ENCODE measurements at places on chromosomes 6 and 20.

DNA sequence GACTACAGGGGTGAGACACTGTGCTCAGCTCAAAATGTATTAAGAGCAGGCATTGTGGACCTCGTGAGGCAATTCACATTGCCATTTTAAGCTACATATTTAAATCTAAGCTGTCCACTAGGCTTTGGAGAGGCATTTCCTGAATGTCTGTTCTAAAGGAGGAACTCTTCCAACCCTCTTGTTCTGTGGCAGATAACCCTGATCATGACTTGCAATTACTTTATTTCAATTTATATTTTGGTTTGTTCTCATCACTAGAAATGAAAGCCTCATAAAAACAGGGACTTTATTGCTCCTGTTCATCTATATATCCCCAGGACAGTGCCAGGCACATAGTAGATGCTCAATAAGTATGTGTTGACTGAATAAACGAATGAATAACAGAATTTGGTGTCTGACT is 84.0 kb upstream of the SALL4 start:
- DNase-seq, result no peak

DNA sequence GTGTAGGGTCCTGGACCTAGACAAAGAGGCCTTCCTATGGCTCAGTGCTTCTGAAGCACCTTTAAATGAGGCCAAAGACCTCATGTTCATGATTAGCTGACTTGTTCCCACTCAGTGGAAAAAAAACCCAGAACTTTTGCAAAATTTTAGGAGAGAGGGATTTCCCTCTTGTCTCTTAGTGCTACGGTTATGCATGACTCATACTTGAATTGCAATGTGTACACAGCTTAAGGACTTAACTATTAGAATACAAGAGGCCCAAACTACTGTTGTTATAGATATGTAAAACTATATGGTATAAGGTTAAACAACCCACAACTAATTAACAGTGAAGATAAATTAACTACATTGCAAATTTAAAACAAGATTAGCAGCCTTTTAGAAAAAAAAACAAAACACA is 32.3 kb upstream of the HLA-A start:
- DNase-seq, result no peak

- no peak for DNase-seq
Measured at GRCh38 chr6:127300411-127300810, 33.7 kb downstream of the RNF146 start.

DNA sequence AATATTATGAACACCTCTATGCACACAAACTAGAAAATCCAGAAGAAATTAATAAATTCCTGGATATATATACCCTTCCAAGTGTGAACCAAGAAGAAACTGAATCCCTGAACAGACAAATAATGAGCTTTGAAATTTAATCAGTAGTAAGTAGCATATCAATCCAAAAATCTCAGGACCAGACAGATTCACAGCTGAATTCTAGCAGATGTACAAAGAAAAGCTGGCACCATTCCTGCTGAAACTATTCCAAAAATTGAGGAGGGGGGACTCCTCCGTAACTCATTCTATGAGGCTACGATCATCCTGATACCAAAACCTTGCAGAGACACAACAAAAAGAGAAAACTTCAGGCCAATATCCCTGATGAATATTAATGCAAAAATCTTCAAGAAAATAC is 67.0 kb upstream of the PDE7B start:
- DNase-seq, result no peak

GRCh38 chr6:93555292-93555691 is 135.9 kb upstream of the EPHA7 start:
- DNase-seq, result no peak

DNA sequence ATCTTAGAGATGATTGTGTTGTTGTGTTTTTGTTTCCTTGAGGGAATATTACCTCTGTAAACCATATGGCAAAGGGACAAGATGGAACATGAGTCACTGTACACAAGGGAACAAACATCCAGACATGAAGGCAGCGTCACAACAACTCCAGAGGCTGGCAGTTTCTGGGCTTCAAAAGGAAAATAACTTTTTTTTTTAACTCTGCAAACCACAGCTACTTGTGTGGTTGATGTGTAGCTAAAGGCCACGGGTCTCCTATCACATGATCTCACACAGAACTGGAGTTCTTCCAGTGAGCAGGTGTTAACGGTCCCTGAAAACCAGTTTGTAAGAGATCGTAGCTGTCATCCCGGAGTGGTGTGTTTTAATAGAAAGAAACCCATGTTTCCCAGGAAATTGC is 33.2 kb upstream of the HBS1L start:
- peak; percentile 63 for DNase-seq

- DNase-seq, result no peak
Measured at GRCh38 chr20:47574616-47575364, 73.1 kb downstream of the NCOA3 start.

GRCh38 chr20:14721926-14722452 is 384.6 kb upstream of the FLRT3 start:
- no peak for DNase-seq

DNA sequence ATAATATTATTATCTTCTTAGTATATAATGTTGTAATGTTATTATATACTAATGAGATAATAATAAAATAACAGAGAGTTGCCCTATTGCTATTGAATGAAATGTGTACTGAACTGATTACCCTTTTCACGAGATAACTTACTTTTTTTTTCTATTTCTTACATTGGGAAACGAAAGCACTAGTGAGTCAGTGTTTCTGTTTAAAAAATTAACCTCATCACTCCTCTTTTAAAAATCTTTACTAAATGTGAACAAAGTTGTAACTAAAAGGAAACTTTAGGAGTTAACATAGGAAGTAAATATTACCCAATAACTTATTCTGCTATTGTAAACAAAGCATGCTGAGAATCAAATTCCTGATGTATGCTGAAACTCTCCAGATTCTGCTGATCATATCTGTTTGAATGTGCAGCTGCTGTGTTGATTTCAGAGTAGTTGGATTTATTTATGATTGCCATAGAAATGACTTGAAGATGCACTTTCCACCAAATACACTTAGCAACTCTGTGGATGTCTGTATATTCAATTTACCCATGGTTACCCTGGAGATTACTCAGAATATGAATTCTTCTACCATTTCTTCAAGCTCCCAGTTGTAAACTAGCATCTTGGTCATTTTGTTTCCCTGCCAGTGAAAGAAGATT is 523.4 kb downstream of the TENT5A start:
- no peak for DNase-seq

- DNase-seq, result no peak
Measured at GRCh38 chr6:150535818-150536220, 63.9 kb upstream of the PLEKHG1 start.

DNA sequence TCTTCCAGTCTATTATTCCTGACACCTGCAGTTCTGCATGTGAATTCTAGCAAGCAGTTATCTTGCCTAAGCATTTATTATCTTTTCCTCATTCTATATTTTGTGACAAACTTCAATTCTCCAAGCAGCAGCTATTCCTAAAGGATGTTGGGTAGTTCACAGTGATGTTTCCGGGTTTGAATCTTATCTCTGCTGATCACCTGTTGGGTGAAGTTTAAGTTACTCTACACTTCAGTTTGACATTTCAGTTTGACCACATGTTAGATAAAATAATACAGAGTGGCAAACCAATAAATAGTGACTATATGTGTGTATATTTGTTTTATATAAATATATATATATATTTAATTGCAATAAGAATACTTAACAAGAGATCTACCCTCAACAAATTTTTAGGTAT is 168.6 kb downstream of the ADGRG6 start:
- no peak for DNase-seq

- DNase-seq, result no peak
Measured at GRCh38 chr6:38184585-38185080, 365.1 kb downstream of the ZFAND3 start.

DNA sequence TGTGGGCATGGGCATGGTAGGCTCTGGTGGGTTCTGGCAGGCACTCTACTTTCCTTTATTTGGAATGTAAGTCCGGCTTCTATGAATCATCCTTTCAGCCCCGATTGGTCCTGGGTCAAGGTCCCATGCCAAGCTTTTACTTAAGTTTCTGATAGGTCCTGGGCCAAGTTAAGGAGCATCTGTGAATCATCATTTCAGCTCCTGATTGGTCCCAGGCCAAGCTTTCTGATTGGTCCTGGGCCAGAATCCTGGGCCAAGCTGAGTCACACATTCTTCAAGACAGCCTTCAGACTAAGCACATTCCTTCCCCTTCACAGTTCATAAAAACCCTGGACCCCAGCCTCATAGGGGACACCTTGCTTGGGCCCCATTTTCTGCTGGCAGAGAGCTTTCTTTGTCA is 231.0 kb upstream of the EYS start:
- no peak for DNase-seq

DNA sequence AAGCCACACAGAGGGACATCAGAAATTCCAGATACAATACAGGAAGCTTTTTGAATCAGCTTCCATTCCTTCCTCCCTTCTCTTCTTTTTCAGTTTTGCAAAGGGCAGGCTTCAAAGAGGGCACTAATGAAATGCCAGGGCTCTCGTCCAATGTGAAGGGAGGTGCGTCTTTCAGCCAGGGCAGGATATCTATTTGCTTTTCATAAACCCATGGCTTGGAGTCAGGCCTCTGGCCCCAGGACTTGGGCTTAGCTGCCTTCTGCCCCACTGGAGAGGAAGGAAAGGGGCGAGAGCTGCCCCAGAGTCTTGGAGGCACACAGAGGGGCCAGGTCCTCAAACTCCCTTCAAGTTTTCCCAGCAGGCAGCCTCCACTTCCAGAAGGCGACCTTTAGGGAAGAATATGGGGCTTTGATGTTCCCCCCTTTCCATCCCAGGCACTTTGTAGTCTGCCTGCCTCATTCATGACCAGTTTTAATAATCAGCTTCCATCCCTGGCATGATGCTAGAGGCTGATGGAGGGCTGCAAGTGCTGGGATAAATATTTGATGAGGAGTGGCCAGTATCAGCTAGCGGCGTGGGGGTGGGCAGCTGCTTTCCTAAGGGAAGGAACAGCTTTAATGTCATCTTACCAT is 234.8 kb downstream of the NRN1 start:
- no peak for DNase-seq

DNA sequence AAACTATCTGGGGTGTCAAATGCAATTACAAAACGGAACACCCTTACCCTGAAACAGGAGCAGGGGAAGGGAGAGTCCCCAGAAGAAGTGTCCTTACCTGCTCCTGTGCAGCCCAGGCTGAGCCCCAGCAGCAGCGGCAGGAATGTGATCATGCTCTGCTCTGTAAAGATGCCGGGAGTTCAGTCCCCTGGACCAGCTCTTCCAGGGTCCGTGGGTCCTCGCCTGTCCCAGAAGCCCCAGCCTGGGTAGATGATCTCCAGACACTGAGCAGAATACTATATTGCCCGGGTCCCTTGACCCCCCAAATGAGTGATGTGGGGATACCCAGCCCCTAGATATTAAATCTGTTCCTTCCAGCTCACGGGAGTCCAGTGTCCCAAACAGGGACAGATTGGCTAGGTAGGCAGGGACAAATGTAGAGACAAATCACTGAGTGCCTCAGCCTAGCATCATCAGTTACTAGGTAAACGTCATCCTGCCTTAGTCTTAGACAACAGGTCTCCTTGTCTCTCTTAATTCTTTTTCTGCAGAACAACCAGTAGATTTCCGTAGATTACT is at the start of gene HLA-DMB:
Gene HLA-DMB, minus strand, starts transcription at position 373 of the 558 bp plus-strand sequence. Its CDS starts 221 bp downstream, at position 152.
- peak; percentile 74 for DNase-seq

DNA sequence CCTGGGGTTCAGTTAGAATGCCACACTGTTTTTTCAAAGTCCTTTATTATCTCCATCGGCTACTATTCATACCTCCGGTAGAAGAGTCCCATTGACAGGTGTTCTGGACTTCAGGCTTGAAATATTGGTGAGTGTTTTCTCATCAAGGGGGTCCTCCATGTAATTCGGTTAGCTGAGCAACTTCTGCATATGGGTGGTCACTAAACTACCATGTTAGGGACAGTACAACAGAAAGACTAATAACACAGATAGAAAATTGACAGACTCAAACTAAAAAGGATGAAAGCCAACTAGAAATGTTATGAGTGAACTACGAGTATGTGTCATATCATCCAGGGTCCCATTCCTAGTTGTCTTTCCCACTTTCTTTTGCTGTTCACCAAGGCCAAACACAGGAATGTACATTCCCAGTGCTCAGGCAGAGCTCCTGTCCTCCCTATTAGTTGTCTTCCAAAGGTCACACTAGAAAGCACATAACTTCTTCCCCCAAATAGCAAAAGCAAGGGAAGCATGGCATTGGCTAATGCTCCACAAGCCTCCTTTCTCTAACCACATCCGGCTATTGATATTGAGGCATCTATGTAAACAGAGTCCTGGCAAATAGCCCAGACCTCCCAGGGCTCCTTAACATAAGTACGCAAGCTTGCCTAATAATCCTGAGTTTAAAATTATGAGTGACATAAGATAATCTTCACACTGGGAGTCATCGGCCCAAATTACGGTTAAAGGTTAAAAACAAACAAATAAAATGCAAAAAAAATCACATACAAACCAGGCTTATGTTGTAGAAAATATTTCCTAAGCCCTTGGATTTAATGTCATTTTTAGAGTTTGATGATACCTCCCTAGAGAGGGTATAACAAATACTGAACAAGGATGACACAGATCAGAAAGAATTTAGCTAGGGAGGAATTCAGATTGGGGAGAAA is 13.2 kb downstream of the CCN2 start:
- no peak for DNase-seq

DNA sequence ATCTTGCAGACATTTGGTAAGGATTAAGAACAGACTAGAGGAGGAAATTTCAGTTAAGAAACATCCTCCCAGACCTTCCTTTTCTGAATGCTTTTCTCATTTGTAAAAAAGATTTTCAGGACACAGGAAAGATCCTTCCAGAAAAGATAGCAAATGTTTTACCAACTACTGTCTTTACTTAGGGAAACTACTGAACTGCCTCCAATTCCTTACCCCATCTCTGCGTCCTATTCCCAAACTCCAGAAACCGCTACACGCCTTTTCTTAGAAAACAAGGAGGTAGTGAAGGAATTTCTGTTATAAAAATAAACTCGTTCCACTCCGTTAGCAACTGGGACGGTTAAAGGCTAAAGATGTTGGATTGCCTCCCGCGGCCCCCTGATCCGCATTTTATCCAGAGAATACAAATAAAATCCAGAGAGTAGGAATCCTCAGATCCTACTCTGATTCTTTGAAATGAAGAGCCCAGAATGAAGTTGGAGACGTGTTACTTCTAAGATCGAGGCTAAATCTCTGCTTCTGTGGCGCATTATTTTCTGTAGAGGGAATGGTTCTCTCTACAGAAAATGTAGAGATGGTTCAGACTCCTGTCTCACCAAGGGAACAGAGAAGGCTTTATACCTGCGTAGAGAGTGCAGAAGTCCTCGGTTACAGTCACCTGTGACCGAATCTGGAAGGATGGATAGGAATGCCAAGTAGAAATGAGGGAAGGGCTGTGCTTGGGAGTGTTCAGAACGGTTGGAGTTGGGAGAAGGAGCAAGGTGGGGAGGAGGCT is 133.0 kb downstream of the GPX5 start:
- no peak for DNase-seq

- no peak for DNase-seq
Measured at GRCh38 chr20:3283222-3283820, 44.3 kb upstream of the SLC4A11 start.

- DNase-seq, result no peak
Measured at GRCh38 chr20:37376324-37376723, 30.4 kb downstream of the SRC start.

Data from CD4-positive, alpha-beta T cell treated with Interleukin-15 for 1 hour (primary cell).